Activated CD4-positive, alpha-beta T cell treated with anti-CD3 and anti-CD28 coated beads, Interleukin-2, Interleukin-4, amounts not matched to agents 100 ng/mL and 50 ng/mL, durations not matched to agents 16 hours and 8 hours (primary cell): ENCODE measurements at places on chromosomes 2 and 18.
A peak's percentile ranks its signal among the peaks of the same experiment; 100 is the strongest.

DNA sequence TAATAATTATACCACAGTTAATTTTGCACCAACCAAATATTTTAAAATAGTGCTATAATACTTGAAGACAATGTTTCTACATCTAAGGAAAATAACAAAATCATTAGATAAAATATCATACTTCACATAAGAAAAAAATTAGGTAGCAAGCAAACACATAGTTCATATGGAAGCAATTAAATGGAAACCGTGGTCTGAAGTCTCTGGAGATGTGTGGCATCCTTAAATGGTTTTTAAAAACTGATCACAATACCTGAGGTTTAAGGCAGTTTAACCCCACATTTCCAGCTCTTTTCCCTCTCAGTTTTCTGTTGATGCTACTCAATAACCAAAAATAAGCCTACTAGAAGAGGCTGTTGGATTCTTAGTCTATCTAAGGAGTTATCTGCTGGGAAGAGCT lies 71.3 kb downstream of the ASXL2 start:
- no peak for DNase-seq

DNA sequence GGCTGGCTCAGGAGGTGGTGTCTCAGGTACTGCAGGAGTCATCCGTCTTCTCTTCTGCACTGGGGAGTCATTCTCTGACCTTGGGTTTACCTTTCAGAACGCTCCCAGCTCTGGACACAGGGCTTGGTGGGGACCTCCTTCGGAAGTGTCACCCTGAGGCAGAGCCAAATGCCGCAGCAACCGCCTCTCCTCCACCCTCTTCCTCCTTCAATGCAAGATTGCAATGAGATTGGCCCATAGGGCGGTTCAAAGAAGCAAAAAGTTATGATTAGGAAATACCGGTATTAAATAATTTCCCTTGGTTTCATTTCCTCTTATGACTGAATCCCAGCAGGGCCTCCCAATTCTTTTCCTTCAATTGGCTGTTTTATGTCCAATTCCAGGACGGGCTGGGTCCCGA lies 178.8 kb downstream of the ACKR3 start:
- DNase-seq = no peak

DNA sequence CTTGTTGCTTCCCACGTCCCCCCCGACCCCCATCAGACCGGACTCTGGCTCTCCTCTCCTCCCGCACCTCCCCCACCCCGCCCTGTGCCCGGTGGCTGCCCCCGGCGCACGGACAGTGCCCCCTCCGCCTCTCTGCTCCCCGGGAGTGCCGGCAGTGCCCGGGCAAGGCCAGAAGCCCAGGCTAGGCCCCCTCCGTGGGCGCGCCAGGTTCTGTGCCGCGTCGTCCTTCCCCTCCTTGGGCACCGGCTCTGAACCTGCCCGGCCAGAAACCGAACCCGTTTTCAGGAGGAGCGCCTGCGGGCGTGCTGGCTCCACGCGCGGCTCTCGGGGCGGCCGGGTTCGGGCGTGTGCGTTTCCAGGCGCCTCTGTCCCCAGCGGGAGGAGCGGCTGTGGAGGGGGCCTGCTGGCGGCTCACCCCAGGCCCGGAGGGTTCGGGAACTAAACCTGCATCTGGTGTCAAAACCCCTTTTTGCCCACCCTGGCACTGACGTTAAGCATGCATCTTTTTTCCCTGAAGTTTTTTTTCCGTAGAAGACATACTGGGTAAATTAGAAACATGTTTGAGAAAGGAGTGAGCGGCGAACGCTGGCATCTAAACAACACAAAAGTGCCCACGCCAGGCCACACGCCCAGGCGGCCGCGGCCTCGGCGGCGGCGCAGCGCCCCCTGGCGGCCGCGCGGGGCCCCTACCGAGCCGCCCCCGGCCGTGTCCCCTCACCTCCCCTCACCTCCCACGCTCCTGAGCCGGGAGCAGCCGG lies 123.9 kb upstream of the SLC1A4 start:
- DNase-seq = peak; percentile 53

DNA sequence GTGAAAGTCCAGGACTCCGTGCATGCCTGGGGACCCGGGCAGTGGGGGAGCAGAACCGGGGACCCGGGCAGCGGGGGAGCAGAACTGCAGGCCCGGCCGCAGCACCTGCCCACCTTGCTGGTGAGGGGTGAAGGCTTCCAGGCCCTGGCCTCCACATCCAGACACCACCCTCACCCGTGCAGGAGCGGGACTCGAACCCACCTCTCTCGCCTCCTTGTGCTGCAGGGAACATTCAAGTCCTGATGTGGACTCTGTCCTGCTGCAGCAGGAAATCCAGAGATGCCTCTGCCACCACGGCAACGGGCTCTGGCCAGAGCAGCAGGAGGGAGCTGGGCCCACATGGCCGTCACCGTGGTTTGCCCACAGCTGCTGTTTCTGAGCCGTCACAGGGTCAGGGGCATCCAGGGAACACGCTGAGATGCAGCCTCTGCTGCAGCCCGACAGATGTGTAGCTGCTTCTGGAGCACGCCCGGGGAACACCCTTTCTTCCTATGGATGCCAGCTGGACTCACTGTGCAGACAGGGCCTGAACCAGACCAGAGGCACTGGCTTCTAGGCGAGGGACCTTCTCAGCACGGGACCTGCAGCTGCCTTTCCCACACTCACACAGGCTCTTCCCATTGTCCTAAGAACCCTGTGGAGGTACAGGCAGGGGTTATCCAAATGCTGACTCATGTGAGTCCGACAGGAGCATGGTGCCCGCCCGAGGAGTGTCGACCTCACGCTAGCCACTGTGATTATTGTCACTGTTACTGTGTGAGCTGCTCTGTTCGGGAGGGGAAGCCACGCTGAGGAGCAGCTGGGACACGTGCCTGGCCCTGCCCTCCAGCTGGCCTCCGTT lies 89.2 kb upstream of the CTDP1 start:
- DNase-seq = no peak

GRCh38 chr2:1848599-1848995 lies 104.3 kb upstream of the PXDN start:
- no peak for DNase-seq

DNA sequence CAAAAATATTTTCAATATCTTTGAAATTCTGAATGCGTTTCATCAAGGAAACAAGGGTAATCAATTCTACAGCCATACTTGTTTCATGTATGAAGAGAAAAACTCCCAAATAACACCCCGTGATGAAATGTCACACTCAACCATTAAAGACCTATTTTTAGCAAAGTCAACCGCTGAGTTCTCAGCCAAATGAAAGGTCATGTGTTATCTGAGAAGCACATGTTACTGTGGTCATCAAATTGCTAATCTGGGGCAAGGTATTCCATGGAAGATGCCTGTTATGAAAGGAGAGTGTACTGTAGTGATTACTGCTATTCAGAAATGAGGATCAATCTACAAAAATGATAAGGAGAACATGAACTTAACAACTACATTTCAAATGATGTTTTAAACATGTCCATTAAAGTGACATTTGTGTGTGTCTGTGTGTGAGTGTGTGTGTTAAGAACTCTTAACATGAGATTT lies 126.7 kb downstream of the BCL2 start:
- no peak for DNase-seq

DNA sequence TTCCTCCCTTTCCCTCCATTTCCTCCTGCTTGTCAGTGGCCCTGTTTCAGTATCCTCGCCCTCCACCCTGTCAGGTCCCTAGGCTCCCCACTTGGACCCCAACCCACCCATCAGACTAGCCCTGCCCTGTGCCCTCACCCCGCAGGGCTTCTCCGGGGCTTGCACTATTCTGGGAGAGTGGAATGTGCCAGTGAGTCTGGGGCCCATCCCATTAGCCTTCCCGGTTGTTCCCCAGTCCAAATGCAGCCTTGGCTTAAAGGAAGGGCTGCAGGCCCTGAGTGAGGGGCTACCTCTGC lies 45.5 kb downstream of the MYO7B start:
- no peak for DNase-seq

GRCh38 chr2:64804651-64805050 lies 150.9 kb upstream of the SERTAD2 start:
- no peak for DNase-seq

DNA sequence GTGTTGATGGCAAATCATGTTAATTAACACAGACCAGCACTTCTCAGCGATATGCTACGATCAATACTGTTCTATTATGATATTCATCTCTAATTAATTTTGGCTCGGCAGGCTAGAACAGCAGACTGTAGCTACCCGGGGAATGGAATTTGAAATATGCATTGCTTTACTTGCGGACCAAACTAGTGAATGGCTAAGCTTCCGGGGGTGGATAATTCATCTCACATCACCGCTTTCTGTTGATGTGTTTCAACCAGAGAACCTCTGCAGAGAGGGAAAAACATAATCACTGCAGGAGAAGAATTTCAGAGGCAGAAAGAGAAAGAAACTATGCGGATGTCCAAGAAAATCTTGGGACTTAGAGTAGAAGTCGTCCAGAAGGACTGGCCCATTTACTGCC lies 490.9 kb downstream of the STK39 start:
- DNase-seq = no peak

DNA sequence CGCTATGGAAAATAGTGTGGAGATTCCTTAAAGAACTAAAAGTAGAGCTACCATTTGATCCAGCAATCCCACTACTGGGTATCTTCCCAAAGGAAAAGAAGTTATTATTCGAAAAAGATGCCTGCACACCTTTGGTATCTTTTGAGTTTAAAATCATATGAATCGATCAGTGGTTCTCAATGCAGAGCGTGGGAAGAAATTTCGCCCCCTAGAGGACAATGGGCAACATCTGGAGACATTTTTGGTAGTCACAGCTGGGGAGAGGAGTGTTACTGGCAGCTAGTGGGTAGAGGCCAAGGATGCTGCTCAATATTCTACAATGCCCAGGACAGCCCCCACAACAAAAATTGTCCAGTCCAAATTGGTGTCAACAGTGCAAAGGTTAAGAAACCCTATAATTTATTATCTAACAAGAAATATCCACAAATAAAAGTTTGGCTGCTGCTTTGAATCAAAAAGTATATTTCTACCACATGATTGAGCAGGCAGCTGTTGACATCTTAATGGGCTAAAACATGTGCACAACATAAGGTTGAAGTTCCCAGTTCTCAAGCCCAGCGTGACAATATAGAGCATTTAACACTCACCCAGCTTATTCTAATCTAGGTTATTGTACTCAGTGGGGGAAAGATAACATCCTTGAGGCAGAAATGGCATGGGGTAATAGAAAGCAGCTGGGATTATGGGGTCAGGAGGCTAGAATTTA lies 425.7 kb downstream of the LRATD1 start:
- peak; percentile 42 for DNase-seq

GRCh38 chr2:180368881-180369280 lies 361.8 kb upstream of the CWC22 start:
- no peak for DNase-seq

- DNase-seq = peak; percentile 39
Observed at GRCh38 chr2:64115808-64116598, 28.2 kb downstream of the PELI1 start.

DNA sequence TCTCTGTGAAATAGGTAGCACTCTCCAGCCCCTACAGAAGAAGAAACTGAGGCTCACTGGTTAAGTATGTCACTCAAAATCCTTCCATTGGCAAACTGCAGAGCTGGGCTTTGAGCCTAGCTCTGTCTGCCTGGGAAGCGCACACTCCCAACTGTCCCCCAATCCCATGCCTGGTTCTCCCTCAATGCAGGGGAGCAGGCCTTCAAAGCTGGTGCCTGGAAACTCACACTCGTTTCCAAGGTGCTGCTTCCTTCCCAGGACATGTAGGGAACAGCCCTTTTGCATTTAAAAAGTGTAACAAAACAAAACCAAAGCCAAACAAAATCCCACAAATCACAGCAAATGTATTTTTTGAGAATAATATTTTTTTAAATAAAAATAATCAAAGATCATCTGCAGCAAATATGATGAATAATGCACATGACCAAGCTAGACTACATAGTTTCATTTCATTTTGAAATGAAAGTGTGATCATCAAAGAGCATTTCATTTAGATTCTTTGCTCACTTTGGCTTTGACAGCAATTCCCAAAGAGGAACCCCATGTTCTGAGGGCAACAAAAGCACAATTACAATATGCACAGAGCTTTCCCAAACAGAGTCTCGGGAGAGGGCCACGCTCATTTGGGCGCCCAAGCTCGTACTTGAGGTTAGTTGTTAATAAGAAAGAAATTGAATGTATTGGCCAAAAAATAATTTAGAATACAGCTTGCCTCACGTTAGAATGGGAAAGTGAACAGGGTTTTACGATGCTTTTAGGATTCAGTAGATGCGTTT lies 96.7 kb upstream of the ACKR3 start:
- no peak for DNase-seq

GRCh38 chr2:74849228-74849892 lies 15.4 kb downstream of the HK2 start:
- DNase-seq = peak; percentile 66

- no peak for DNase-seq
Observed at GRCh38 chr18:14914771-14915170, 166.8 kb downstream of the ANKRD30B start.

DNA sequence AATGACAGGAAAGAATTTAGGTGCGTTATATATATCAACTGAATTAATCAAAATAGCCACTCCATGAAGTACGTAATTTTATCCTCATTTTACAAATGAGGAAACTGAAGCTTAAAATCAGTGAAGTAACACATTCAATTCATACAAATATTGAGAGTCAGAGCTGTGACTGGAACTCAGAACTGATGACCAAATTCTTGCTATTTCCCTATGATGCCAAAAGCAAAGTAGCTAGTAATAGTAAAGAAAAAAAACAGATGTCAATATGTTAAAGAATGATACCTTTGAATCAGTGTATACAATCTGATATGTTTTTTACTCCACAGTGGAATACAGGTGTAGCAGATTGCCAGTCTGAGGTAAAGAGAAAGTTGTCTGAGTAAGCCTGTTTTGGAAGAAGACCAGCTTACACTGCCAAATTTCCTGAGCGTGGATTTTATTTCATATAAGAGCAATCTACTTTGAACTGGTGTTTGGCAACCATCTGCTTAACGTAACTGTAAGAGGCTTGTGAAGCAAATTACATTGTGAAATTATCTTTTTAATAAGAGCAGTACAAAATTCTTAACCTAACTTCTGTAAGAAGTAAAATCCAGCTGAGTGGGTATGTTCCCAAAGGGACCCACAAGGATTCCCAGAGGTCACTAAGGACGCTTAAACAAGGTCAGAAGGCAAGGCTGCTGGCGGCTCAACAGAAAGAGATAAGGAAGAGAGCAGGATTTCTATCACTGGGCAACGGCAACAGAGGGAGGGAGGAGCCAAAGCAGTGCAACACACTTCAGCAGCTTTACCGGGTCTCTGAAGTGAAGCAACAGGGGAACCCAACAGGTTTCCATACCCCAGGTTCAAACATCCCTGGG lies 85.6 kb downstream of the IKZF2 start:
- no peak for DNase-seq

GRCh38 chr2:129469871-129470270 lies 509.6 kb upstream of the RAB6C start:
- DNase-seq = no peak

DNA sequence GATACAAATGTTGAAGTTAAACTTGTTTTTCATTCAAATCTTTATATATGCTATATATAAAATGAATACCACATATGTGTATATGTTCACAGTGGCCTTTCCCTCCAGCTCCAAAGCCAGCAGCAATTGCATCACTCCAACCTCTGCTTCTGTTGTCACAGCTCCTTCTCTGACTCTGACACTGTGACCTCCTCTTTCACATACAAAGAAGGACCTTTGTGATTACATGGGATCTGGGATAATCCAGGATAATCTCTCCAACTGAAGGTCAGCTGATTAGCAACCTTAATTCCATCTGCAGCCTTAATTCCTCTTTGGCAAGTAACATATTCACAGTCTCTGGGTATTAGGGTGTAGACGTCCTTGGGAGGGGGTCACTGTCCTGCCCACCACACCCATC lies 8.4 kb downstream of the FLACC1 start:
- no peak for DNase-seq
